Tibial nerve (tissue), 4 donors: ENCODE measurements at places on chromosomes 3 and 15.

DNA sequence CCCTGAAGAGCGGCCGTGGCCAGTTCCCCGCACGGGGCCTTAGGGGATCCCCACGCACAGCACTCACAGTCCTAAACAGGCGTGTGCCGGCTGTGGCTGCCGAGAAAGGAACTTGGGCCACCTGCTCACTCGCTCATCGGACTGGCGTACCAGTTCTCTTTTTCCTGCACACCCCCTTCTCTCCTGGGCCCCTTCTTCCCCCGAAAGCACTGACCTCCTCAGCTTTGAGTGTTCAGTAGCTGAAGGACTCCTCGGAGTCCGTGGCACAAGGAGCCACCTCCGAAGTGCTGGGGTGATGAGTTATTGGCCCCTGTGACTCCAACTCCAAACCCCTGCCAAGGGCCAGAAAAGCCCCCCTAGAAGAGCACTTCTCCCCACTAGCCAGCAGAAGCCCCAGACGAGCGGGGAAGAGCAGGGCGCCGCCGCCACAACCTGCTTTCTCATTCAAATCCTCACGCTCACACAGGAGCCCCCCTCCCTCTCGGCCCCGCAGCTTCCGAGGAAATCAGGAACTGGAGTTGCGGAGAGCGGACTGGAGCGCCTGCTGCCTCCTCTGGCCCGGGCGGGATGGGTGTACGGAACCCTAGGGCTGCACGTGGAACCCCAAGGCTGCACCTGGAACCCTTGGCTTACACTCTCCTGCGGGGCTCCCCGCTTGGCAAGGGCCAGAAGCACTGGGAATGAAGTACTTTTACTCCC is at the start of gene PLCH1:
Gene PLCH1 (minus strand): TSS at position 446 of the 699 bp plus-strand sequence. CDS start 40,847 bp downstream, outside the sequence.
- peak; percentile 49 for DNase-seq

DNA sequence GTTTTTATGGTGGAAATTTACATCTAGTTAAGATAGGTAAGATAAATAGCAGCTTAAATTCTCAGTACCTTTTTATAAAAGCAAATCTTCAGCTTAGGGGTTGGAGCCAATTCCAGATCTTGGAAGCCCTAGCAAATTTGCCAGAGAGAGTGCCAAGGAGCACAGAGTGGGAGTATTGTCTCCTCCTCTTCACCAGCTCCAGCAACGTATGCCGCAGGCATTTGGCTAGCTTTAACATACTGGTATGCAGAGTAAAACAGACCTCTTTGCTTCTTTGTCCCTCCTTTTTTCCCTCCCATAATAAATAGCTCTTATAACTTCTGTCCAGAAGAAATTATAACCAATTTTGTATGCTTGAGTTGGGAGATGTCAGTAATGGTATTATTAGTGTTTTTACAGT is 140.4 kb downstream of the DIPK2A start:
- DNase-seq, result no peak

DNA sequence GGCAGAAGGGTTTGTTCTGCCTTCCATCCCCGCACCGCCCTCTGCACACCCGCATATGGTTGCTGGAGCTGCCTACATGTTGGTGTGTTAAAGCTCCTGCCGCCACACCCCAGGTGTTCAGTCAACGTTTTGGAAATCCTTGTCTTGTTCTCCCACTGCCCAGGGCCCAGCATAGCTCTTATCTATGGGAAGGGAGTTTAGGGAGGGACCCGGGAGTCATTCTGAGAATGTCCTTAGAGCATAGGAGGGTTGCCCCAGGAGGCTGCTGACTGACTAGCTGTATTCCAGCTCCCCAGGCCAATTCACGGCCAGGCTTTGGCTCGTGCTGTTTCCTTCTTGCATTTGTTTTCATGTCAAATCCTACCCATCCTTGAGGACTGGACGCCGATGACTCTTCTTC is 46.8 kb downstream of the MAGEF1 start:
- no peak for DNase-seq

DNA sequence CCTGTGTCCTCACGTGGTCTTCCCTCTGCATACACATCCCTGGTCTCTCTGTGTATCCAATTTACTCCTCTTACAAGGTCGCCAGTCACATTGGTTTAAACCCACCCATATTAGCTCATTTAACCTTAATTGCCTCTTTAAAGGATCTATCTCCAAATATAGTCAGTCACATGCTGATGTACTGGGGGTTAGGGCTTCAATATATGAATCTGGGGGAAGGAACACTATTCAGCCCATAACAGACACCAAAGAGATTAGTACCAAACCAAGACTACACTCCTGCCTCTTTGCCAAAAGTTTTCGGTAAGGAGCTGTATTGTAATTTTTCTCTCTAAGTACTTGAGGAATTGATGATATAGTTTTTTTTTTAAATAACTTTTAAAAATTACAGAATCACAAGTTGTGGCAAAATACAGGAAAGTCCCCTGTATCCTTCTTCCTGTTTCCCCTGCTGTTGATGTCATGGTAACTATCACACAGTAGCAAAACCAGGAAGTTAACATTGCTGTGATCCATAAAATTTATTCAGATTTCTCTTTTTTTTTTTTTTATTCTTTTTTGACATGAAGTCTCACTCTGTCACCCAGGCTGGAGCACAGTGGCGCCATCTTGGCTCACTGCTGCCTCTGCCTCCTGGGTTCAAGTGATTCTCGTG is 67.8 kb downstream of the SLCO3A1 start:
- no peak for DNase-seq

DNA sequence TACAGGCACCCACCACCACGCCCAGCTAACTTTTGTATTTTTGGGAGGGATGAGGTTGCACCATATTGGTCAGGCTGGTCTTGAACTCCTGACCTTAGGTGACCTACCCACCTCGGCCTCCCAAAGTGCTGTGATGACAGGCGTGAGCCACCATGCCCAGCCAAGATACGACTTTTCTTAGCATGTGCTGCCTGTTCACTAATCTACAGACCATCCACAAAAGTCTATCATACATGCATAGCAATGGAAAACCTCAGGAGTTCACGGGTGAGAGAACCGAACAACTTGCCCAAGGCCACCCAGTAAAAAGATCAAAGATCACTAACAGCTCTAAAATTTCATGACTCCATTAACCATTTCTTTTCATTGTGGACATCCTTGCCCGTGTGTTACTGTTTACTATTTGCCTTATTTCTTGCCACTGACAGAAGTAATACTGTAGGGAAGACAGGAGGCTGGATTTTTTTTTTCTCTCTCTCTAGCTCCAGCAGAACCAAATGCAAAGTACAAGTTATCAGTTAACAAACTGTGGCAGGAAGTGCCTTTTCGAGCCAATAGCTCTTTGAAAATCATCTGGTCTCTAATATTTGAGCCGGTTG is 92.3 kb downstream of the FOXP1 start:
- no peak for DNase-seq

GRCh38 chr3:156033428-156033827 is 87.0 kb upstream of the KCNAB1 start:
- no peak for DNase-seq

GRCh38 chr3:48656061-48656840 is 6.4 kb downstream of the CELSR3 start:
- peak; percentile 66 for DNase-seq

- DNase-seq, result no peak
Measured at GRCh38 chr3:61236556-61236955, 14.7 kb downstream of the FHIT start.

- no peak for DNase-seq
Measured at GRCh38 chr3:149486726-149487125, 12.2 kb downstream of the TM4SF4 start.

DNA sequence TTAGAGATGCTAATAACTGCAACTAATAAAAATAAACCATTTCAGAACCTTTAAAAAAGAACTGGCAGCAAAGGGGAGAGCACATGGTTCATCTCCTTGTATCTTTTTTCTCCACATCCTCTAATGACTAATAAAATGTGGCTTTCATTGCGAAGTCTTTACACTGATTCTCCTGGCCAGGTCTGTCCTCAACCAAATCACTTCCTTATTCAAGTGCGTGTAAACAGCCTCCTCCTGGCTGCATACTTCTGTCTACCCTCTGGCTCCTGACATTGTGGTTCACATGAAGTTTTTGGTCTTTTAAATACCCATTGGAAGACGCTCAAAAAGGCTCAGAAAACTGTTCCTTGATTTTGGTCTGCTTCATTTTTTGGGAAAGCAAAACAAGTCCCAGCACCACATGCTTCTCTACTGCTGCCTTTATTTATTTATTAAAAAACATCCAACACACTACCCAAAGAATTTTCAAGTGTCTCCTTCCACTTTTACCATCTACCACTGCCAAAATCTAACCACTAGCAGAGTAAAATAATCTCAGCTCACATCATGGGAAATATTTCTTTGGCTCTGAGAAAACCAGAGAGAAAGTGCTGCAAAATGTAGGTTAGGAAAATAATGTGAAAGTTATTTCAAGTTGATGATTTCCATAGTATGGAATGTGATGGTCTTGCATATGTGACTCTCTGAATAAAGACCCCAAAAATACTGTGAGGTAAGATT is 85.1 kb downstream of the EFL1 start:
- DNase-seq, result no peak

DNA sequence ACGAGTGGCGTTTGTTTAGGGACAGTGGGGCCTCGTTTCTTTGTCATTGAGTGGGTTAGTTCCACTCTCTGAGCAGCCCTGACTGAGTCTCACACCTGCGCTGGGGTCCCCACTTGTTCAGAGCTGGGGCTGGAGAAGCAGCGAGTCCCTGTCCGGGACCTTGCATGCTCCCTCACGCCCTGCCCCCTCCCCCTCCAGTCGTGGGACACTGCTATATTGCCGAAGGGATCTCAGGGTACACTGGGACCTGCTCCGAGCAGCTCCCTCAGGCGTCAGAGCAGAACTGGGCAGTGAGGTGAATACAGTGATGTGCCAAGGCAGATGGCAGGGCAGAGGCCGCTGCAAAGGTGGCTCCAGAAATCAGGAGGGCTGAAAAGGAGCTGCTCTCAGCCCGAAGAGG is 59.9 kb upstream of the KLF13 start:
- no peak for DNase-seq

GRCh38 chr3:100269001-100269400 is 8.2 kb downstream of the TBC1D23 start:
- DNase-seq, result no peak

DNA sequence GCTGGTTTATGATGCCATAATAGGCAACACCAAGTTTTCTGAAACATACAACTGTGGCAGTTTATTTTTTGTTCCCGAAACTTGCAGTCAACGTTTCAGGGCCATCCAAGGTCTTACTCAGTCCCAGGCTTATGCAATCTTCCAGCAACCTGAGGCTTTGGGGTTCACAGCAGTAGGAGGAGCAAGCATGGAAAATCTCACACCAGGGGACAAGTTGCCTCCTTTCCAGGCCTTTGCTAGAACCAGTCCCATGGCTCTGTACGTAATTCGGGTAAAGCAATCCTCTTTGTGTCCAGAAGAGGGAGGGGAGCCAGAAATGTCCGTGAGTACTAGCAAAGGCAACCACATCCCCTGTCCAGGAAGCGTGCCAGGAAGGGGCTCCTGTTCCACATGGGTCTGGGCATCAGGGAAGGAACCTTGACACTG is 4.7 kb upstream of the FAM240A start:
- DNase-seq, result peak; percentile 23

DNA sequence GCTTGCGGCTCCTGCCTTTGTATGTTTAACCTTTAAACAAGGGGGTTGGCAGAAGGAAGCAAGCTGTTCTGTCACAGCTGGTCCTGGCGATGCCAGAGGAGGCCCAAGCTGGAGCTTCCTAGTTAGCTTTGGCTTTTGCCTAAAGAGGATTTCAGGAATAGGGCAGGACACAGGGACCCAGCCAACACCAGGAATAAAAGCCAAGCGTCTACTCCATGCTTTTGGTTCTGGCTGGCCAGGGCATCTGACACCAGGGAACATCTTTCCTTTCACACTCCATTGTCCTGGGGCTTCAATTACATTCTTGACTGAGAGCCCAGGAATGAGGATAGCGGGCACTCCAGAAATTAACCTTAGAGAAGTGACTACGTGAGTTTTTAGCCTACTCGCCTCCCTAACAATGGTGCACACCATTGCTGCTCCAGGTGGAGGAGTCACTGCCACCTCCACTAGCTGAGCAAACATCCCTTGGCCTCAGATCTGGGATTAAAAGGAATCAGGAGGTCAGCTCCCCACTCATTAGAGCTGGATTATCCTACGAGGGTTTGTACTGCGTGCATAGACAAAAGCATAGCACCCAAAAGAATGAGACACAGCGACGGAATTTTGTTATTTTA is 38.2 kb downstream of the TPM1 start:
- DNase-seq, result no peak

- no peak for DNase-seq
Measured at GRCh38 chr3:46711305-46711704, 6.4 kb downstream of the PRSS50 start.

GRCh38 chr15:65646486-65646885 is 24.7 kb downstream of the SLC24A1 start:
- no peak for DNase-seq

GRCh38 chr3:67804089-67804488 is 149.7 kb upstream of the SUCLG2 start:
- DNase-seq, result no peak

GRCh38 chr3:69009559-69010410 is 3.7 kb downstream of the EOGT start:
- no peak for DNase-seq

DNA sequence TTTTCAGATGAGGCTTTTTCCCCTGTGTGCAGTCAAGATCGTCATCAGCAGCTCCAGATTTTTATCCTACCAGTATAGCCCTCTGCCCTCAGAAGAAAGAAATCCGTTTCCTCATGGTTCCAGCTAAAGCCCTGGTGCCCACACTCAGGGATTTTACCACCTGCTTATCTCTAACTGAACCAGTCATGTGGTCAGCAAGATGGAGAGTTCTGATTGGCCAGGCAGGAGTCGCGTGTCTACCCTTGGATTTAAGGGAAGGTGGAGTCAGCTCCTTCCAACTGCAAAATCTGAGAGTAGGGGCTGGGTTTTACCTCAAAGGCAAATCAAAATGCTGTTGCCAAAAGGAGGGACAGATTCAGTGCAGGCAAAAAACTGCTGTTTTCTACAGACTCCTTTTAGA is 135.3 kb downstream of the LRTM1 start:
- no peak for DNase-seq

DNA sequence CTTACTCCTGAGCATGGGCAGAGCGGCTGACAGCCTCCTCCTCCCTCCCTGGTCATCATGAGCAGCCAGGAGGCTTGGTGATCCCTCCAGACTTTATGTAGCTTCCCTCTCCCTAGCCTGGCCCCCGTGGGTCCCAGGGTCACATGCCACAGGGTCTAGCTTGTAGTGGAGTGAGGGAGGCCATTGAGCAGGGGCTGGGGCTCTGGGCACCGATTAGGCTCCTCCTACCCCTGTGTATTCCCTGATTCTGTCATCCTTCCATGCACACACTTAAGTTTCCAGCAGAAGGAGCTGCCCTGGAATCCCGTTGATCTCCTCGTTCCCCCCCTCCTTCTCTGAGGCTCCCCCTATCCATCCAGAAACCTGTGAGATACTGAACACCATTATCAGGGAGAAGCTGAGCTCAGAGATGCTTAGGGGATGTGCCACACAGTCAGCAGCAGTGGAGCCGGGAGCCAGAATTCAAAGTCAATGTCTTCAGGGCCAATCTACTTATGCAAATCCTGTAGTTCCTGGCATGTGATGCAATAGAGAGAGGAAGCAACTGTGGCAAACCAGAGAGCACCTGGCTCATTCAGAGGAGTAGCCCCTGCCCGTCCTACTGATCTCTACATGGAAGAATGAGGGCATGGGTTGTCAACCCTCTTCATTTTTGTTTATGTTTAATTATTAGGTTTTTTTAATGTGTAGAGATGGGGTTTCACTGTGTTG is 17.2 kb downstream of the CCDC33 start:
- no peak for DNase-seq
